CD4-positive, alpha-beta T cell (primary cell): ENCODE measurements at places on chromosomes 1 and 21.

DNA sequence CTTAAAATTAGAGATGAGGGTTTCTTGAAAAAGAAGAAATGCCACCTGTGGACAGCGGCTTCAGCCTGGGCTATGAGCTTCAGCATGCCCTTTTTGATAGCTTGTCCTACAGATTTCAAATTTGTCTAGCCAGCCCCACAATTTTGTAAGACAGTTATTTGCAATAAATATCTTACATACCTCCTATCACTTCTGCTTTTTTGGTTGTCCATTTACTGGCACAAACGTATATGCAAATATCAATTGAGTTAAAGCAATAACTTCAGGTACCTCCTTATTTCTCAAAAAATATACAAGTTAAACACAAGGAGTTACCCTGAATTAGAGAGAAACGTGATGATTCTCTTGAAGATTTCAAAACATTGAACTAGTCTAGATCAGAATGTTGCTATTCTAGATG lies 53.5 kb downstream of the OLFM3 start:
- no peak for DNase-seq

GRCh38 chr21:37450445-37450941 lies 83.9 kb downstream of the DYRK1A start:
- DNase-seq: no peak

DNA sequence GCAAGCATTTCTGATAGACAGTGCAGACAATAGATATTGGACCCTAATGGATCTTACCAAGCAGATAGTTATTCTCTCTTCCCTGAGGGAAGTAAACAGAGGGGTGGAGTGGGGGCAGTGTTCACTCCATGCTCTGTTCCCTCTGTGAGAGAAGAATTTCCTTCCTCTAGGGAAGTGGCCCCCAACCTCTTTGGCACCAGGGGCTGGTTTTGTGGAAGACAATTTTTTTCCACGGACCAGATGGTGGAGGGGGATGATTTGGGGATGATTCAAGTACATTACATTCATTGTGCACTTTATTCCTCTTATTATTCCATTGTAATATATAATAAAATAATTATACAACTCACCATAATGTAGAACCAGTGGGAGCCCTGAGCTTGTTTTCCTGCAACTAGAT lies 459.9 kb downstream of the ADGRL2 start:
- DNase-seq: no peak

DNA sequence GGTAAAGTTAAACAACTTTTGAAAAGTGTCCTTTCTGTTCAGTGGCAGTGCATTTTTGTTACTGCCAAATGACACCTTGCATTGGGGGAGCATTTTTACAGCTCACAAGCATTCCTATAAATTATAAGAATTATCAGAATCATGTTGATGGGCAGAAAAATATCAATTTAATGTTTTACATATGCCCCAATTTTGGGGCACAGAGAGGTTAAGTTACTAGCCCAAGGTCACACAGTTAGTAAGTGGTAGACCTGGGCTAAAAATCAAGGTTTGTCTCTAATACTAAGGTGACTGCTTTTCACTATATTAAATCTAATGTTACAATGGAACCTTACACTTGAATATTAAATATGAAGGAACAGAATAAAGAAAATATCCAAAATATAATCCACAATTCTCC lies 180.1 kb upstream of the IVNS1ABP start:
- no peak for DNase-seq

DNA sequence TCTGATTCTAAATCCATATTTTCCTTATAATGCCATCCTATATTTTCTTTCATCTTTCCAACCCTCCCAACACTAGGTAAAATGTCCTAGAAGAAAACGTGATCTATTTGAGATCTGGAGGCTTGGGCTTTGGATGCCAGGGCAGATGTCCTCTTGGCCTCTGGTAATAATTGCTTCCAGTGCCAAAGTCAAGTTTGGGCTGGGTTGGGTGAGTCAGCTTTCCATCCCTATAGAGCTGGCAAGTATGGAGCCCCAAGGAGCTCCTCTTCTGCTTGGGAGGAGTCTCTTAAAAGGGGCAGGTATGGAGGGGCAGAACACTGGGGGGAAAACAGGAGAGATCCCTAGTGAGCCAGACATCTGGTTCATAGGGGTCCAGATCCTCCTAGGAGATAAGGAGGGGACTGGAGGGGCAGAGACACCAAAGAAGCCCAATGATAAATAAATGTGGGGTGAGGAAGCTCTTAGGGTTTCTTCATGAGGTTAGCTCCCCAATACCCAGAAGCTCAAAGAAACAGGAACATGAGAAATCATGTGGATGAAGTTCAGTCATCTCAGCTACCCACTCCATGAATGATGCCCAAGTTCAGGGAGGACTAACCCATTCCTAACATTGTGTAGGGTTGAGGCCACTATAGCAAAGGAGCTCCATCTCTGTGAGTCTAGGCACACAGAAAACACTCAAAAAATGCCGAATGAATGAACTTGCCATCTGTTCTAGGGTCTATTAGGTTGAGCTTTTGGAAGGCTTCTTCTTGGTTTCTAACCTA lies 3.5 kb downstream of the C1orf116 start:
- DNase-seq: no peak

DNA sequence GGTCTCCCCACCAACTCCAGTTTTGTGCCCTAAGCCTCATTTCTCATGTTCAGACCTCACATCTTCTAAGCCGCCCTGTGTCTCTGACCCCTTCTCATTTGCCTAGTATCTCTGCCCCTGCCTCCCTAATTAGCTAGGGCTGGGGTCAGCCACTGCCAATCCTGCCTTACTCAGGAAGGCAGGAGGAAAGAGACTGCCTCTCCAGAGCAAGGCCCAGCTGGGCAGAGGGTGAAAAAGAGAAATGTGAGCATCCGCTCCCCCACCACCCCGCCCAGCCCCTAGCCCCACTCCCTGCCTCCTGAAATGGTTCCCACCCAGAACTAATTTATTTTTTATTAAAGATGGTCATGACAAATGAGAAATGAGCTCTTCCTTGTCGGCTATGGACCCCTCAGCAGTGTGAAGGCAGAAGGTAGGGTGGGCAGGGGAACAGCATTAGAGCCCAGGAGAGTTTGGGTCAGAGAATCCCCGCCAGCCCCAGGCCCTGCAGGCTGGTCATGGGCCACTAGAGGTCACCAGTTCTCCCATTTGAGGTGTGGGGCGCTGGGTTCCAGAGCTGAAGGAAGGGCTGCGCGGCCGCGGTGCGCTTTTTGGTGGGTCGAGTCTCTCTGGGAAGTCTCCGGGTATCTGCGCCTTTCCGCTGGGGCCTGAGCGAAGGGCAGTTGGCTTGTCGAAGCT lies 11.5 kb downstream of the ADAMTSL4 start:
- peak; percentile 82 for DNase-seq

GRCh38 chr1:18711536-18712251 lies 81.0 kb downstream of the PAX7 start:
- no peak for DNase-seq

DNA sequence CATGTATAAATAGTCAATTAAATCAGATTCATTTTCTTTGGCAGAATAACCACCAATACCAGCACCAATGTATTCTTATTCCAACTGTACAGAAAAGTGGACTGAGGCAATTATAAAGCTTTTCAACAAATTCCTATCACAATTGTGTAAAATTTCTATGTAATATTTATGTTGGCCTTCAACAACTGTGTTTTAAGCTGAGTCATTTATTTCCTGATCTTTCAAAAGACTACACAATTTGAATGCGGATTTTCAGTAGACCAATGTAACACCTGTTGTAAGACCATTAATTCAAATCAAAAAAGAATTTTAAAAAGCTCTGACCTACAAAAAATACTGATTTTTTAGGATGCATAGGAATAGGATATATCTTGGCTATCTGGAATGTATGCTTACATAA lies 25.5 kb downstream of the GPATCH2 start:
- DNase-seq: no peak

DNA sequence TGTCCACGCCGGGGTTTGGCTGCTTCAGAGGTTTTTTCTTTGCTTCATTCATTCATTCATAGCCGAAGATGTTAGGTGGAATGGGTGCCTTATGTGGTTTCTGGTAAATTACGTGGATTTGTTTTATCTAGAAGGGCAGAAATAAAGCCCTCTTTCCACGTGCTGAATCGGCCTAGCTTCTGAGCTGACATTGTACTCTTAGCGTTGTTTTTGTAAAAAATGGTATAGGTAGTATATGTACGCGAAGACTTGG lies 1.5 kb downstream of the GALNT2 start:
- no peak for DNase-seq

DNA sequence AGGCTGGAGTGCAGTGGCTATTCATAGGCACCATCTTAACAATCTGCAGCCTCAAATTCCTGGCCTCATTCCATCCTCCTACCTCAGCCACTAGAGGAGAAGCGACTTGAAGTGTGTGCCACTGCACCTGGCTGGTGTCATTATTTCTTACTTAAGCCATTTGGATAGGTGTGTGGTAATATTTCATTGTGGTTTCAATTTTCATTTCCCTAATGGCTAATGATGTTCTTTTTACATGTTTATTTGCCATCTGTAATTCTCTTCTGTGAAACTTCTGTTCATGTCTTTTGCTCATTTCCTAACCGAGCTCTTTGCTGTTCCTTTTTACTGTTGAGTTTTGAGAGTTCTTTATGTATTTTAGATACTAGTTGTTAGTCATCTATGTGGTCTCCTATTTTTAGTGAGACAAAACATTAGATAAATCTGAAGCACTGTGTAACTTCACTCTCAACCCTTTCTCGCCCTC lies 66.8 kb downstream of the SLC27A3 start:
- no peak for DNase-seq

- DNase-seq: no peak
These were observed 16.4 kb downstream of the TP73 start for GRCh38 chr1:3668585-3669300.

GRCh38 chr1:49527606-49528305 lies 496.0 kb downstream of the AGBL4 start:
- no peak for DNase-seq

DNA sequence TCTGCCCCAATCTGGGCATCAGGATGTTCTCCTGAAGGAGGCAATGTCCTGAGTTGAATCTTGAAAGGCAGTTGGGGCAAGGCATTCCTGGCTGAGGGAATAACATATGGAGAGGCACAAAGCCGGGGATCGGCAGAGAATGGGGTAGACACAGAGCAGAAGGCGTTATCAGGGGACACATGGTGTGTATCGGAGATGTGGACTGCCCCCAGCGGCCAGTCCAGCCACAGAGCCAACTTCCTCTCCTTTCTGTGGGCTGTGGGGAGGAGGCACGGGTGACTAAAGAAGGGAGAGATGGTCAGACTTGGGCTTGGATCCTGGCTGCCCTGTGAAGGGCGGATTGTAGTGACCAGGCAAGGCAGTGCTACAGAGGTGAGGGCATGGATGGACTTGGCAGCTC lies 32.1 kb downstream of the FOXD2 start:
- no peak for DNase-seq

DNA sequence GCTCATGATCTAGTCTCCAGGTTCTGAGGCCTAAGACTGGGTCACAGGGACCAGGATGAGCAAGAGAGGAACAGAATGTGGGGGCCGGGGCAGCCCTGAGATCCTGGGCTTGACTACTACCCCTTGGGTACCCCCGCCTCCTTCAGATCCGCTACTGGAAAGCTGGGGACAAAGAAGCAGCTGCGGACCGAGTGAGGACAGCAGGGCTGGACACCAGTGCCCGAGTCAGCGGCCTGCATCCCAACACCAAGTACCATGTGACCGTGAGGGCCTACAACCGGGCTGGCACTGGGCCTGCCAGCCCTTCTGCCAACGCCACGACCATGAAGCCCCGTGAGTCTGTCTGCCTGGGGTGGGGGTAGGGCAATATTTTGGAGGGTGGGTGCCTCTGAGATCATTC lies 12.5 kb downstream of the TMEM81 start:
- no peak for DNase-seq

GRCh38 chr1:246492611-246493245 lies 14.4 kb downstream of the SMYD3 start:
- DNase-seq: peak; percentile 37

DNA sequence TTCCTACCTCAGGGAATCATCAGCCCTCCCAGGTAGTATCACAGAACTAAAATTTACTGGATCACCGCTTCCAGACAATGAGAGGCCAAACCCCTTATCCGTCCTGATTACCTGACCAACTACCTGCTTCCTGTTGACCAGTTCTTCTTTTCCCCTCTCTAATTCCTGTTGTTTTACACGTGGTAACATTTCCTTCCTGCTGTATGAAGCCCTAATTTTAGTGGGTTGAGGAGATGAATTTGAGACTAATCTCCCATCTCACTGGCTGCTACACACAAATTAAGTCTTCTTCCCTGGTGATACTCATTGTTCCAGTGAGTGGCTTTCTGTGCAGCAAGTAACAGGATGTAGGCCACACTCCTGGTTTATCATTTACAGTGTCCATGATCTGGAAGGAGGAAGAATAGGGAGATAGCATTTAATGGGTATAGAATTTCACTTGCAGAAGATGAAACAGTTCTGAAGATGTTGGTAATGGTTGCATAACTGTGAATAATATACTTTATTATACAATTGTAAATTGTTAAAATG lies 2112.9 kb downstream of the NCAM2 start:
- DNase-seq: no peak

GRCh38 chr1:97834899-97835298 lies 85.9 kb downstream of the DPYD start:
- no peak for DNase-seq

DNA sequence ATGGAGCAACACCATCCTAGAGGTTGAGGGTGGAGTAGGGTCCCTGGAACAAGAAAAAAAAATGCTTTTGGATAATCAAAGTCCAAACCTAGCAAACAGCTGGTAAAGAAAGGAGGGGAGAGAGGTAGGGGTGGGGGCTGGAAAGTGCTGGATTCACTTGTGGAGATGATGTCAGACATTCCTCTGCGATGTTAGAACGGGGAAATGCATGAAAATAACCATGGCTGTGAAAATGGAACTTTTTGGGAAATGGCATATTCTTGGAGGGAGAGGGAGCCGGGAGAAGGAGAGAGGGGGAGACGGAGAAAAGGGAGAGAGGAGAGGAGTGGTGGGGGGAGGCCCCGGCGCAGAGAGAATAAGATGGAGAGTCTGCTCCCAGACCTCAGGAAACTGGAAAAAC lies 53.6 kb downstream of the OLFML2B start:
- DNase-seq: no peak

DNA sequence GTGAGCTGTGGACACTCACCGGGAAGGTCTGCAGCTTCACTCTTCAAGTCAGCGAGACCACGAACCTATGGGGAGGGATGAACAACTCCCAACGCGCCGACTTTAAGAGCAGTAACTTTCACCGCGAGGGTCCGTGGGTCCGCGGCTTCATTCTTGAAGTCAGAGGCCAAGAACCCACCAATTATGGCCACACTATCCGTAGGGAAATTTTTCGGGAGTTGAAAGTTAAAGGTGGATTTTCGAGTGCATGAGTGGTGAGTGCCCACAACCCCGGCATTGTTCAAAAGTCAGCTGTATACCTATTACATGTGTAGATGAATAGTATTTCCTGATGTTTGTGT lies 19.7 kb downstream of the EXOC8 start:
- DNase-seq: no peak

DNA sequence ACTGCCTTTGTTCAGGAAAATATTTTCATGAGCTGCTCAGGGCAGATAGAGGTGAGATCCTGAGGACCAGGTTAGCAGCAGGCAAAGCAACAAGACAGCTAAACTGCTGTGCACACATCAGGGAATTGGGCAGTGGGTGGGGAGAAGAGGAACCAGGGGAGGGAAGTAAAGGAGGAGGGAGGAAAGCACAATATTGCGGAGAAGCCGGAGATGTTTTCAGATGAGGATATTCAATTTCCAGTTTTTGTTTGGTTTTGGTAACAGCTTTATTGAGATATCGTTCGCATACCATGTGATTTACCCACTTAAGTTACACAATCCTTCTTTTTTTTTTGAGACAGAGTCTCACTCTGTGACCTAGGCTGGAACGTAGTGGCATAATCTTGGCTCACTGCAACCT lies 34.5 kb downstream of the EPHA10 start:
- DNase-seq: no peak

GRCh38 chr1:198465201-198466144 lies 75.0 kb downstream of the ATP6V1G3 start:
- peak; percentile 54 for DNase-seq
